ENCODE measurements at places on chromosomes 1 and 21.

- no peak for DNase-seq
Measured at GRCh38 chr1:199909137-199909536, 118.4 kb upstream of the NR5A2 start.

DNA sequence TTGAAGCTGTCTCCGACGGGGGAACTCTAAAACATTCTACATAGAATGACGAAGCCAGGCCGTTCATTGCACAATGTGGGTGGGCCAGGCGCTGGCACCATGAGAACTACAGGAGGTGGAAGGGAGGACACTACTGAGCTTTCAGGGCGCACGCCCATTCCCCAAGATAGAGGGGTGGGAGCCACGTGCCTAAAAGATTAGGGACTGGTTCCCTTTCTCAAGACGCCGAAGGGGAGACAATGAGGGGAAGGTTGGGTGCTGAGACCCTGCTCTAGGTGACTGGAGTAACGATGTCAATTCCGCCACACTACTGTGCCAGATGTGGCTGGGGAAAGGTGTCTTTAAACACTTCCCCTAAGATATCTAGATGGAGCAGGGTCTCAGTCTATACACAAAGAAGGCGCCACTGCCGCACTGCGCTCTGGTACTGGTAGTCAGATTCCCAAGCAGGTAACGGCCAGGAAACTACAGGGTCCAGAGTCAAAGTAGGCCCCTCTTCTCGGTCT is 782 bp downstream of the CSDE1 start:
- DNase-seq = no peak

- DNase-seq = no peak
Measured at GRCh38 chr1:65319141-65319540, 9.8 kb downstream of the DNAJC6 start.

DNA sequence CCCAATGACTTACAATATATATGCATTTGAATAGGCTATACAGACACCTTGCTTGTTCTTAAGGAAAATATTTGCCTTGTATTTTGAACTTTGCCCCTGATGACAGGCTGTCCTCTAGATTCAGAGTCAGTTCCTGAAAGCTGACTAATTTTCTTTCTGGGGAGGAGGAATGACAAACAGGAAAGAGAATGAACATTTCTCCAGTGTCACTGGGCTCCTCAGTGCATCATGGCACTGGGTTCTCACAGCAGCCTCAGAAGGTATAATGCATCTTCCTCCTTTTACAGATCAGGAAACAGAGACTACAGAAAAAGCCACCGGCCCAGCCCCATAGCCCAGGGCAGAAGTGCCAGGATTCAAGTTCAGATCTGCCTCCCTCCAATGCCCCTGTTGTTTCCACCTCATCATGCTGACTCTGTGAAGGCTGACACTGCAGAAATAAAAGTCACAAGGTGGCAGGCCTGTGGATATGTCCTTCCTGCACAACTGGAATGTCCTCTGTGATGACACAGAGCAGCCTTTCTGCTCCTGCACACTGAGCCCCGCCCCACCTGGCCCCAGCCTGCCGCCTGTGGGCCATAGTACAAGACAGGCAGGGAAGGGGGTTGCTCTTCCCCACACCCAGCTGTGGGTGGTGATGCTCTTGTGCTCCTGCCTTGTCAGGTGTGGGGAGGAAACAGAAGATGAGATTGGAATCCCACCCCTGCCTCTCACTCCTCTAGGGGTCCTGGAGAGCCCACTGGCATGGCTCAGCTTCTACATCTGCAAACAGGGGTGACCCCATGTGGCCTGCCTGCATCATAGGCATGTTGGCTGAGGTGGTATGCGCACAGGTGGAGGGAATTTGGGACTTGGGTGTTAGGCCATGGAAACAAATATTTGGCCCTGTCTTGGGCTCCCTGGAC is 6.4 kb downstream of the TTC22 start:
- no peak for DNase-seq

DNA sequence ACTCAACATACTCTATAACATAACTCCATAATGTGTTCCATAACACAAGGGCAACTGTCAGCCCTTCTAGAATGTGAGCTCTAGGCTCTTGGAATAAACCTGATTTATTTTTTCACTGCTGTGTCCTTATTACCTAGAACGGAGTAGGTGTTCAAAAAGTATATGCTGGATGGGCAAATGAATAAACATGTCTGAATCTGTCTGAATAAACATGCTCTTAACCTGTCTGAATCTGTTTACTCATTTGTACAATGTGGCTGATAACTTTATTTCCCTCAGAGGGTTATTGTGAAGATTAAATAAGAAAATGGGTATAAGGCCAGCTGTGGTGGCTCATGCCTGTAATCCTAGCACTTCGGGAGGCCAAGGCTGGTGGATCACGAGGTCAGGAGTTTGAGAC is 42.3 kb downstream of the AZIN2 start:
- no peak for DNase-seq

- no peak for DNase-seq
Measured at GRCh38 chr1:112027696-112028095, 38.2 kb upstream of the KCND3 start.
